ENCODE measurements at places on chromosomes 13 and 19.

DNA sequence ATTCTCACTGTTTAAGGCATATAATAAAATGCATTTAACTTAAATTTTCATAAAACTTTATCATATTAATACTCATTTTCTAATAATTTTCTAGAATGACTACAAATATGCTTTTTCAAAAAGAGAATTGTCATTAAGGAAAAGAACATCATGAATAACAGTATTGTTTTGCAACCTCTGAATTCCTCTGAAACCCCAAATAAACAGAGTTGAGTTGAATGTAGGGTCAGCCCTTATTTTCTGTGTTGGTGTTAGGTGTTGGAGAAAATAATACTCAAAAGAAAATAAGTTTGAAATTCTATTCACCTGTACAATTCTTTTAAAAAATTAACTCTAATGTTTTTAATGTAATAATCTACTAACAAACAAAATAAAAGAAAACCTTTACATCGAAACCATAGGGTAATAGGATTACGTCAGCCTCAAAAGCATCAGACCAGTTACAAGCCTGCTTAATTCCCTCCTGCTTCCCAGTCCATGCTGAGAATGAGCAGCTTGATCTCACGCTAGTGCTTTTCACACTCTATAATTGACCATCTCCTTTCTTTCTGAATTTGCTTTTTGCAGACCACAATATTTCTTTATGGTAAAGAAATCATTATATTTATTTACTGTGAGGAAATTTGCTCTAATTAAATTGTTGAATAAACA is 160.9 kb downstream of the PCDH9 start:
- H3K27me3 ChIP-seq: no peaks in the 10 kb centered on the region
- peaks cover 7% of the 10 kb centered on the region for H3K4me1 ChIP-seq
- no peaks in the 10 kb centered on the region for H3K36me3 ChIP-seq

DNA sequence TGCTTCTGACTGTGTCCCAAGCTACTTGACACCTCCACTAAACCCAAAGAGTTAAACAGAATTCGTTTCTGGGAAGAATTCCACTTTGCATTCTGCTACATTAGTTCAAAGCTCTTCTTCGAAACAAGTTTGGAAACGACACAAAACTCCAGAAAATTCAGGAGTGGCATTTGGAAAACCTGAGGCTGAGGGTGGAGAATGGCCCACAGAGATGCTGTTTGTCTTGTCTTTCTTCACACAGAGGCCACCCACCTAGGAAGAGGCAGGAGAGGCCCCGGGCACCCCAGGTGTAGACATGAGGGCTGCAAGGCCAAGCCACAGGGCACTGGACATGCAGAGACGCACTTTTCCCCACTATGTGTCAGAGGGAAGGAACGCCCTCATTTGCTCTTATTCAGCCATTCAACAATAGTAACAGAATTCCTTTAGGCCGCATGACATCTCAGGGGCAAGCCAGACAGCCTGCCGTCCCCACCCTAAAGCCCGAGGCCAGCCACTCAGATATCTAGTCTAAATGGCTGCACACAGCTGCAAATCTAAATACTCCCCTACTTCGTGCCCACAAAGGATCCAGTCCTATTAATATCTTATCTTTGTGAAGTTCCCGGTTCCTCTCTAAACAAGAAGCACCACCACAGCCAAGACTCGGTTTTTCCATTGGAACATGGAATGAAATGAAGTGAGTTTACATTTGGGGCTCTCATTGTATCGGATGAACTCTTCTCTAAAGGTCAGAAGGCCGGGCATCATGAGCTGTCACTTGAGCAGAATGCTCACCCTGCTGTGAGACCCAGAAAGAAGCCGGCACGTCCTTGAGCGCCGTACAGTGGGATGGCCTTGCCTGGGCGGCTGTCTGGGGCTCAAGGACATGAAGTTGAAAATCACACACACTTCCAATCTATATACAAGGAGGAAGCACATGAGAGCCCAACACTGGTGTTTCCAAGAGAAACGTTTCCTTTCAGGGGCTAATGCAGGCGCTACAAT is 19.8 kb downstream of the COL4A1 start:
- H3K4me3 ChIP-seq: no peak overlapping the region
- no peak for DNase-seq
- H3K36me3 ChIP-seq: no peaks in the 10 kb centered on the region
- no peaks in the 10 kb centered on the region for H3K4me1 ChIP-seq
- no peak overlapping the region for H3K27ac ChIP-seq

DNA sequence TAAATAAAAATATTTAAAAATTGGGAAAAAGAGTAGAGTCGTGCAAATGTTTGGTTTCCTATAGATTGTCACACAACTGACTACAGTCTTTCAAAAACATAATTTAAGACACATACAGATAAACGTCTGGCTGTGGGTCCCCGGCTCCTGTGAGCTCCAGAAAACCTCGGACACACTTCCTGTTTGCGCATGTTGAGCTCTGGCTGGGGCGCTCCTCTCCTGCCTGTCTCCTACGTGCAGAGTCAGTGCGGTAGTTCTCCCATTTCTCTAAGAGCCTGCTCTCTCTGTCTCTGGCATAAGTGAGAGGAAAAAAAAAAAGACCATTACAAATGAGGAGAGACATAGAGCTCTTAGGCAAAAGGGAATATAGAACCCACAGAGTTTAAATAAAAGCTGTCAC is 128.2 kb upstream of the OBI1 start:
- H3K36me3 ChIP-seq: no peaks in the 10 kb centered on the region
- H3K4me1 ChIP-seq: no peaks in the 10 kb centered on the region
- no peak for DNase-seq
- H3K27ac ChIP-seq: peak overlapping the region; percentile 66
- H3K27me3 ChIP-seq: no peaks in the 10 kb centered on the region

DNA sequence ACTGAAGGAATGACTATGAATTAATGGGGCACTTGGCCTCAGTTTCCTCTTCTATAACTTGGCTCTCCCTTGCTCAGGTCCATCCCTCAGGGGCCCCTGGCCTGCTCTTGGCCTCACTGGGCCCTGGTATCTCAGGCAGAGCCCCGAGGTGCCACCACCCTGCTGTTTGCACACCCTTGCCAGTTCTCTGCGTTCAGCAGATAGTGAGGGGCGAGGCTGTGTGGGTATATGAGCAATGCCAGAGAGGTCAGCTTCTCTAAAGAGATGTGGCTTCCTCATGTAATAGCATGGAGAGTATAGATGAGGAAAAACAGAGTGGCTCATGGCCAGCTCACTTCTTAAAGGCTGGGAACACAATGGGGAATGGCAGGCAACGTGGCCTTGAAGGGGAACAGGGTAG is 76.1 kb downstream of the CYSLTR2 start:
- no peaks in the 10 kb centered on the region for H3K36me3 ChIP-seq
- H3K27ac ChIP-seq: peak overlapping the region; percentile 7
- H3K4me1 ChIP-seq: peaks cover 10% of the 10 kb centered on the region
- H3K4me3 ChIP-seq: no peak overlapping the region

DNA sequence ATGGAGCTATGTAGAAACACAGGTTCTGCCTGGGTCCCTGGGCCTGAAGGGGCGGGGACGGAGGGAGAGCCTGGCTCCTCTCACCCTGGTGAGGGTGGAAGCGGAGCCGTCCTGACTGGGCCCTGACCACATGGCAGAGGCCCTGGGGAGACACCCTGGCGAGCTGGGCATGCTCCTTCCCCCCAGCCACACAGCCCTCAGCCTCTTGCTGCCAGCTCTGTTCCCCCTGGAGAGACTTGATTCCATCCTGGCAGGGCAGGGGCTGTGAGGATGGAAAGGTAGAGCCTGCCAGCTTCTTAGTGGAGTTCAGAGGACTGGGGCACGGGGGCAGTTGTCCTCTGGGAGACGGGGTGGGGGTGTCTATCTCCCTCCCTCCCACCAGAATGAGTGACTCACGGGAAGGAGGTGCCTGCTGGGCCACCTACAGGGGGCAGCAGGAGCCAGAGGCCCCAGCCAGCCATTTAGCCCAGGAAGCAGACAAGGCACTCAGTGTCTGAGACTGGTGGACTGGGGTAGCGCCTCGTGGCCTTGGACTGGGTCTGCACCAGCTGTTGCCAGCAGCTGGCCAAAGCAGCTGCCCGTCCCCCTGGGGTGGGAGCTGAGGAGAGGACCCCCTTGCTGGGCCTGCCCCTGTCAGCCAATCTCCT is 22.8 kb upstream of the RNF17 start:
- DNase-seq: no peak
- H3K4me3 ChIP-seq: no peak overlapping the region
- H3K4me1 ChIP-seq: peaks cover under 1% of the 10 kb centered on the region
- no peak overlapping the region for H3K27ac ChIP-seq

DNA sequence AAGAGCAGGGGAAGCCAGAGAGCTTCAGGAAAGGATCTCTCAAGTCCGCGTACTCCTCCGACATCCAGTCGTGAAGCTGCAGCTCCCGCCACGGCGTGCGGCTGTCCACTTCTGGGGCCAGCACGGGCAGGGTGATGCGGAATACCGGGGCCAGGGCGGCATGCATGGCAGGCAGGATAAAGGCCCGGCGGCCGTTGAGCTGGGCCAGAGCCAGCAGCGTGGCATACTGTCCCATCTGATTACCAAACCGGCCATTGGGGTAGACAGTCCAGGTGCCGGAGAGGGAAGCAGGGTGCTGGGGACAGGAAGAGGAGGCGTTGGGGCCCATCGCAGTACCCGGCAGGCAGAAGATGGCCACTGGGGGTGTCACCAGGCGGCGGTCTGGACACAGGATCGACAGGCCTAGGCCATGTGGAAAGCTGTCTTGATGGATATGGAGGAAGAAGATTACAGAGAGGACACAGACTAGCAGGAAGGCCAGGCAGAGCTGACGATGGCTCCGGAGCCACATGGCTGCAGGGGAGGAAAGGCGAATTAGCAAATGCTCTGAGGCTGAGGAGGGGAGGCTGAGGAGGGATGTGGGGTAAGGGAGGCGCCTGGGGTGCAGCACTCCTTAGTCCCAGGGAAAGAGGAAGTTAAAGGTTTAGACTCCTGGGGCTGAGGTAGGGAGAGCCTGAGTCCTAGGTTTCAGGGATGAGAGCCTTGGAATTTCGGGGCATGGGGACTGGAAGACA is 1.5 kb downstream of the FUT1 start:
- H3K4me1 ChIP-seq: peaks cover 29% of the 10 kb centered on the region
- H3K4me3 ChIP-seq: no peak overlapping the region
- peaks cover 47% of the 10 kb centered on the region for H3K27me3 ChIP-seq

DNA sequence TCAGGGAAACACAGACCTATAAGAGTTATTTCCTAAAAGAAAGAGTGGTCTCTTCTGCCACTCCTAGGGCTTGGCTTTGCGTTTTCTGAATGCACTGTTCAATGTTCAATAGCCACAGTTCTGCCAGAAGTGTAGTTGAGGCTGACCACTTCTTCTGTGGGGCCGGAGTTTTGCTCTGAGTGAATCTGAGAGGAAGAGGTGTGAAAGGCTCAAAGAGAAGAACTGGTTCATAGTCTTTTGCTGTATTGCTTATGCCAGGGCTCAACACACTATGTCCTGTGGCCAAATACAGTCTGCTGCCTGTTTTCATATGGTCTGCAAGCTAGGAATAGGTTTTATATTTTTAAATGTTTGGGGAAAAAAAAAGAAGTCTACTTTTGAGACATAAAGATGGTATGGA is 128.2 kb downstream of the STOML3 start:
- no peak overlapping the region for H3K4me3 ChIP-seq
- H3K27me3 ChIP-seq: no peaks in the 10 kb centered on the region
- no peak overlapping the region for H3K27ac ChIP-seq
- no peak for DNase-seq
- no peaks in the 10 kb centered on the region for H3K4me1 ChIP-seq

GRCh38 chr13:28575200-28575599 is 80.3 kb upstream of the FLT1 start:
- H3K4me1 ChIP-seq: peaks cover 11% of the 10 kb centered on the region
- H3K27ac ChIP-seq: peak overlapping the region; percentile 72

DNA sequence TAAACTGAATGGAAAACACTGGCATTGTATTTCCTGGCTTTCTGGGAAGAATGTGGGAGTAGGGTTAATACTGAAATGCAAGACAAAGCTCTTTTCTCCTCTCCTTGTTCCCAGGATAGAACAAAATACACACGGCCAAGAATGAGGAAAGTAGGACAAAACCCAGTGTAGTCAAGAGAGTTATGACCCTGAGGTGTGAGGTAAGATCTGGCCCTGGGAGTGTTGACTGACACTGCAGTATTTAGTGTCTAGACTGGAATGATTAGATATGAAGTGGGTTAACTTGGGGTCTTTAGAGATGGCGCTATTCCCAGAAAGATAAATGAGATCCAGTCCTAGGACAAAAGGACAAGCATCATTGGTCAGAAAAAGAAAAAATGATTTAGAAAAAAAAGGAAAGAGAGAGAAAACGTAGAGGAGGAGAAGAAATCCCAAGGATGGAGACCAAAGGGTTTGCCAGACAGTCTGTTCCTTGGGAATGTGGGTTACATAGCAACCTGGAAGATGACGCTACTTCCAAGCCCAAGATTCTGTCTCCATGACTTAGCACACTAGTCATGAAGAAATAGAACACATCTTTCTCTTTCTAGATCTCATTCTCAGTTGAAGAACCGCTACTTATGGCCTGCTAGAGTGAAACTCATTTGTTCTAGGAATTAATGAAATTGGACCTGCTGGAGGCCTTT is 543.6 kb upstream of the GPC6 start:
- H3K27ac ChIP-seq: no peak overlapping the region
- H3K4me3 ChIP-seq: no peak overlapping the region
- no peaks in the 10 kb centered on the region for H3K27me3 ChIP-seq
- no peaks in the 10 kb centered on the region for H3K4me1 ChIP-seq

DNA sequence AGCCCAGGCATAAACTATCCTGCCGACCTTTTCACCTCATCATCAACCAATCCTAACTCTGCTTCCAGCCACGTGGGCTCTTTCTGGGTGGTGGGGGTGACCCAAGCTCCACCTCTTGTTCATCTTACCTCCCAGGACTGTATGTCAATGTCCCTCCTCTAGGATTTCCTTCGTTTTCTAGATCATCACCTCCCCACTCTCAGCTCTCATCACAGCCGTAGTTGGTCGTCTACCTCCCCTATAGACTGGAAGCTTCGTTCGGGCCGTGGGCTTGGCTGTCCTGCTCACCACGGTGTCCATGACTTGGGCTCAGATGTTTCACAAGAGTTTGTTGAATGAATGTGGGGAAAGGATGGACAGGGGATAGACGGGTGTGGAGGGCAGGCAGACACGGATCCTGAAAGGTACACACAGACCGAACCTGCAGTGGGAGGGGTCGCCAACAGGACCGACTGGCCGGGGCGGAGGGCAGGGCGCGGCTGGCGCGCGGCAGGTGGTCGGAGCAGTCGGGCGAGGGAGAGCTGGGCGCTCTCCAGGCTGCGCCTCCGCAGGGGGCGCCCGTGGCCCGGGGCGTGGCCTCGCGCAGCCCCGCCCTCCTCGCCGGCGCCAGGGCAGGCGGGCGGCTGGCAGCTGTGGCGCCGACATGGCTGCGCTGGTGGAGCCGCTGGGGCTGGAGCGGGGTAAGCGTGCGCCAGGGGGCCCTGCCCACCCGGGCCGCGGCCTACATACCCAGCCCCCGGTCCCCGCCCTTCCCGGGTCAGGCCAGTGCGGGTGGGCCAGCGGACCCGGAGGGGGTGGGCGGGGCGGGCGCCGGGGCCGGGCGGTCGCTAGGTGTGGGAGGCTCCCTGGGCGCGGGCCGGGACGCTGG is at the start of gene LIN7B:
Gene LIN7B (plus strand): TSS at position 609 of the 868 bp plus-strand sequence. CDS start 35 bp downstream, at position 644.
- H3K27me3 ChIP-seq: no peaks in the 10 kb centered on the region
- H3K4me1 ChIP-seq: peaks cover 47% of the 10 kb centered on the region
- H3K4me3 ChIP-seq: peak within 1 kb of the TSS; percentile 82
- peak; percentile 74 for DNase-seq
- no peak within 1 kb of the TSS for H3K27ac ChIP-seq
- peaks cover 18% of the 10 kb centered on the region for H3K36me3 ChIP-seq

GRCh38 chr13:89937420-89937819 is 1410.1 kb upstream of the MIR17HG start:
- no peak for DNase-seq
- no peak overlapping the region for H3K4me3 ChIP-seq
- H3K27ac ChIP-seq: no peak overlapping the region
- H3K4me1 ChIP-seq: no peaks in the 10 kb centered on the region
- no peaks in the 10 kb centered on the region for H3K36me3 ChIP-seq
- H3K27me3 ChIP-seq: no peaks in the 10 kb centered on the region
